ENCODE measurements at places on chromosomes 12 and 14.

- DNase-seq: no peak
These were observed 291.7 kb downstream of the NUAK1 start for GRCh38 chr12:105847068-105847467.

- DNase-seq: no peak
These were observed 8.0 kb downstream of the CLEC12B start for GRCh38 chr12:10018386-10018785.

- no peak for DNase-seq
These were observed 18.3 kb downstream of the ALDH6A1 start for GRCh38 chr14:74065746-74066575.

GRCh38 chr12:1313906-1314305, 280.5 kb downstream of the FBXL14 start:
- no peak for DNase-seq
